AG04450 (cell line): ENCODE measurements at places on chromosomes 13 and 19. TPM values are rescaled to one million over a fixed set of nuclear protein-coding genes. Genes with fewer than 3 reads are reported as not detected.

ADGRE3 gene
- polyA plus RNA-seq: not detected in 2 replicates

SIRT2 gene
- 45.5 and 61.3 TPM in 2 replicates for polyA plus RNA-seq

WDR88 gene
- not detected in 2 replicates for polyA plus RNA-seq

FFAR2 gene
- polyA plus RNA-seq: not detected in 2 replicates

NALCN gene
- 1.6 and 2.2 TPM in 2 replicates for polyA plus RNA-seq

DNA sequence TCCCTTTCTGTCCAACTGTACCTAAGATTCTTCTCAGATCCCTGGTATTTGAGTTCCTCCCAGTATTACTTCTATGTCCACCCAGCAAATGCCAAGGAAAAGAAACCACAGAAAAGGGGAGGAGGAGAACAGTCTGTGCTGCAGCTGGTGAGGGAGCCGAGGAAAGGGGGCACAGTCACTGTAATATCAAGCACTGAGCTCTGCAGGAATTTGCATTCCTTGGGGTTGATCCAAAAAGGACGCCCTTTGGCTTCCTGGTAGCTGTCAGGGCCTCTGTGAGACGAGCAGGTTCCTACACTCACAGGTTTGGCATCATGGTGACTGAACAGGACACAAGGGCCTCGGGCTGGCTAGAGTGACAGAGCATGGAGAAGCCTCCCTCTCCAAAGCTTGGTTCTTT, 273.4 kb downstream of the NHLRC3 start:
- DNase-seq: no peak

DNA sequence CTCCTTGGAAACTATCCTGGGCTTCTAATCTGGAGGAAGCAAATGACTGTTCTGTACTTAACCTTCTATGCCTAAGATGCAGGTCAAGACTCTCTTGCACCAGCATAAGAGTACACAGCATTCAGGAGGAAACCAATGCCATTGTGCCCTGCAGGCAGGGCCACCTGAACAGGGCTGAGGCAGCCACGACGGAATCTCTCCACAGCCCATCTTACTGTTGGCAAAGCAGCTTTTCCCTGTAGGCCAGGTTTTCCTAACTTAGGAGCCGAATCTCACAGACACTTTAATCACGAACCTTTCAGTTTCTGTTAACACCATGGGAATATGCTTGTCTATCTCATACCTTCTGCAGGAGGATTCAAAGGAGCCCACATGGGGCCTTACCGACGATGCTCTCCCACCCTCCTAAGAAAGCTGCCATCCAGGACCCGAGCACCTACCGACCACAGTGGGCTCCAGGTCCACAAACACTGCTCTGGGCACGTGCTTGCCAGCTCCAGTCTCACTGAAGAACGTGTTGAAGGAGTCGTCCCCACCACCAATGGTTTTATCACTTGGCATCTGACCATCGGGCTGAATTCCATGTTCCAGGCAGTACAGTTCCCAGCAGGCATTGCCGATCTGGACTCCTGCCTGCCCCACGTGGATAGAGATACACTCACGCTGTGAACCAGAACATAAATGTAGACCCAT, 2.6 kb downstream of the TUBA3C start:
- no peak for DNase-seq
